ENCODE measurements at places on chromosomes 1 and 21. TPM values are rescaled to one million over a fixed set of nuclear protein-coding genes. Genes with fewer than 3 reads are reported as not detected.

GRCh38 chr1:173341307-173341706, 134.2 kb upstream of the TNFSF4 start:
- peak; percentile 19 for DNase-seq

DNA sequence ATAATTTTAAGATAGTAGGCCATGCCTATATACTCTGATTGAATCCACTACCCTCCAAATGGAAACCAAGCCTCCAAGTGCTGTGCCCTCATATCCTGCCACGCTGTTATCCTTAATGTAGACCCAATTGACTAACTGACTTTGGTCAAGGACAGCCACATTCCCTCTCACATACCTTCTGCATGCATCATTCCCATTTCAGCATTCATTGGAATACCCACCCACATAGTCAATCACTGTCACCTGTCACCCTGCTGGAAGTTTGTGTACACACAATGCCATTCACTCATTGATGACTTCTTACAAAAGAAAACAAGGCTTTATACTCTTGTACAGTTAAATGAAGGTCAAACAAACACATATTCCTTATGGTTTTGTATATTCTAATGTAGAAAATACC, 221.1 kb upstream of the PBX1 start:
- no peak for DNase-seq

DNA sequence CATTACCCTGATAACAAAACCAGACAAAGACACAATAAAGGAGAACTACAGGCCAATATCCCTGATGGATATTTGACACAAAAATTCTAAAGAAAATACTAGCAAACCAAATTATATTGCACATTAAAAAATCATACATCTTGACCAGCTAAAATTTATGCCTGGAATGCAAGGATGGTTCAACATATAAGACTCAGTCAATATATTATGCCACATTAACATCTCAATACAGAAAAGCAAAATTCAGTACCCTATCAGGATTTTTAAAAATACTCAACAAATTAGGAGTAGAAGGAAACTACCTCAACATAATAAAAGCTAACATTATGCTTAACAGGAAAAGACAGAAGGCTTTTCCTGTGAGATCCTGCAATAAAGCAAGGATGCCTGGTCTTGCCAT, 177.1 kb downstream of the MAGI3 start:
- no peak for DNase-seq

The GABPB2 gene
- 8.3 TPM for total RNA-seq

The PGBD5 gene
- 1.5 TPM for total RNA-seq

The CDC42BPA gene
- total RNA-seq, result 7.5 TPM

Data from H4 (cell line).